Activated CD4-positive, alpha-beta T cell treated with anti-CD3 and anti-CD28 coated beads, Interleukin-2, amount 50 U/mL, for 16 hours (primary cell): ENCODE measurements at places on chromosomes 13 and 19.

GRCh38 chr13:28654276-28654675 lies 4.7 kb upstream of the POMP start:
- no peak for DNase-seq

DNA sequence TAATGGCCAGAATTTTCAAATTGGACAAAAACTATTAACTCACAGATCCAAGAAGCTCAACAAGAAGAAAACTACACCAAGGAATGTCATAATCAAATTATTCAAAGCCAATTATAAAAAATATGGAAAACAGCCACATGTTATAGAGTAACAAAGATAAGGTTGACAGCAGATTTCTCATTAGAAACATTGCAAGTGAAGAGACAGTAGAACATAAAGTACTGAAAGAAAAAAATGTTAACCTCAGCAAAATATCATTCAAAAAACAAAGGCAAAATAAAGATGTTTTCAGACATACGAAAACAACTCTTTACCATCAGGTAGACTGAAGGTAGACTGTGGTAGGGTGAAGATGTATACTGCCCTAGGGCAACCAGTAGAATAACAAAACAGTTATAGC lies 83.4 kb downstream of the KCNRG start:
- no peak for DNase-seq

DNA sequence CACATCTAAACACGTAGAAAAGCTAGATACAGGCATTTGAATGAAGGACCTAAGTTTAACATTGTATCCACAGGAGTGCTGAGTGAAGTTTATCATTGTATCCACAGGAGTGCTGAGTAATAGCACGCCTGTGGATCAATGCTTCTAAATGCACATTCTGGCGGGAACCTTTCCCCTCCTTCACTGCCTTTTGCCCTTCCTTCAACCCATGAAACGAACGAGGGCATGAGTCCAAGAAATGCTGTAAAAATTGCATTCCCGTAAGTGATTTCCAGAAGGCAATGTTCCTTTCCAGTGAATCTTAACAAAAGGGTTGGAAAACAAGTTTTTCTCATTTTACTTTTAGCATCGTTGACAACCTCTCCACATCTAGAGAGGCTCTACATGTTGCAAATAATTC lies 88.1 kb downstream of the ZDHHC20 start:
- DNase-seq = no peak

GRCh38 chr13:27279506-27279905 lies 8.9 kb downstream of the RASL11A start:
- DNase-seq = no peak
